ENCODE measurements at places on chromosomes 7 and 10.
A peak's percentile ranks its signal among the peaks of the same experiment; 100 is the strongest.

- no peak for DNase-seq
Observed at GRCh38 chr10:132169031-132169765, 17.6 kb upstream of the DPYSL4 start.

DNA sequence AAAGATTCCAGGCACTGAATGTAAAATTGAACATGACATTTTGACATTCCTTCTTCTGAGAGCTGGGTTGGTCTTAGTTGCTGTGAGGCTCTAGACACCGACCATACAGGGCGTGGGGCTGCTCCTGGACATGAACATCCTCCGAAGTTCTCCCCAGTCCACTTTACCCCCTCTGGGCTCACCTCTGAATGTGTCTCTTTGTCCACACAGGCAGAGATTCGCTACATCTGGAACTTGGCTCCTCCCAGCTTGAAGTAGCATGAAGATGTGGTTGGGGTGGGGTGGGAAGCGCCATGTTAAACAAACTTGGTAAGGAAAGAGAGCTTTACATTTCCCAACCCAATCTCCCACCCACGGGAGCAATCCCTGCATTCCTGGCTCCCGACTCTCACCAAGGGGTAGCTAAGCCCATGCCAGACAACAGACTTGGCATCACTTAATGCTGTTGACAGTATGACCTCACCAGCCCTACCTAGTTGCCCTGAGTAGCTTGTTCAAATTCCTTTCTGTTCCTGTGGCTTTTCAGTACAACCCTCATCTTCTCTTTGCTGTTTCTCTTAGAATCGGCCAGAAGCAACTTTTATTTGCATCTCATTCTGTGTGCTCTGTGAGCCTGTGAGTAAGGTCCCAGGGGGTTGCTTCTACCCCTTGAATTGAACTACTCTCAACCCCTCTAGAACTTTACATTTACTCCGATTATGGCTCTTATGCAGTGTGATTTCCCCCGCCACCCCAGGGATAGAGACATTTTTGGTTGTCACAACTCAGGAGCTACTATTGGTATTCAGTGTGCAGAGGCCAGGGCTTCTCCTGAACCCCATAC, 211.4 kb downstream of the SEC23IP start:
- DNase-seq = no peak

DNA sequence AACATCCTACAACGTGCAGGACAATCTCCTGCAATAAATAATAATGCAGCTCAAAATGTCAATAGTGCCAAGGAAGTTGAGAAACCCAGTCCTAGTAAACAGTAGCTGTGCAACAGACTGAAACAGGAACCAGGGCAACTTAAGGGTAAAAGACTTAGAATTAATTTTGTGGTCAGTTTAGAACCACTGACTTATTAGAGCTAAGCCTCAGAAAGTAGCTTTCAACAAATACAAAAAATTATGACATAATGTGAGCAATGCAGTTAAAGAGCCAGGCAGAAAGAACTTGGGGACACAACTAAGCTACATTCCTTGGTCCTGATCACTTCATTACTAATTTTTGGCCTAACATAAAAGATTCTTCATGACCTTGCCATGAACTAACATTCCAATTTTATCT, 195.4 kb downstream of the MACC1 start:
- DNase-seq = no peak

DNA sequence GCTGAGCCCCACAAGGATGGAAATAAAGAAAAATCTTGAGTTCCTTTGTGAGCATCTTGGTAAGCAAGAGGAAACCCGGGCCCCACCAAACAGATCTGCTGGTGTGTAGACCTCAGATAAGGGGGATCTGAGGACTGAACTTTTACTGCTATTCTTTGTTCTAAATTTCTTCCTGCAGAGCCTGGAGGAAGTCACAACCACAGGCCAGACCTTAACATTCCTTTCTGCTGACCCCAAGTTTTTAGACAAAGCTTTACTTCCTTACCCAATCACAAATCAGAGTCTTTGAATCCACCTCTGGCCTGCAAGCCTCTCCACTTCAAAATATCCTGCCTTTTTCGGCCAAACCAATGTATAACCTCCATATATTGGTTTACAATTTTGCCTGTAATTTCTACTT, 352.6 kb upstream of the AUTS2 start:
- no peak for DNase-seq

GRCh38 chr10:70898687-70899086, 10.3 kb upstream of the PCBD1 start:
- DNase-seq = no peak

DNA sequence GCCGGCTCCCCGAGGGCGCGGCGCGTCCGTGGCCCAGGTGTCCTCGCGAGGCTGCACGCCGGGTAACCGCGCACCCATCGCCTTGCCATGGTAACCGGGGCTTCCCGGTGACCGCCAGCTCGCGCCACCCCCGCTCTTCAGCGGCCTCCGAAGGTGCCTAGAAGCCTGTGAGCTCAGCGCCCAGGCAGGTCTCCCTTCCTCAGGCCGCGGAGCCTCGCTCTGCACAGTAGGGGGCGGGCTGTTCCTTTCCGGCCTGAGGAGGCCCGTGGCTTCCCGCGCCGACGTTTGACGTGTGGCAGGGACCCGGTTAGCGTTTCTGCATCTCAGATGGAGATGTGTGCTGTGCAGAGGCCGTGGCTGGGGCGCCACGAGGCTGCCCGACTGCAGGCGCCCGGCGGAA, 117.1 kb downstream of the DYNC2I1 start:
- DNase-seq = peak; percentile 69

- no peak for DNase-seq
Observed at GRCh38 chr10:132362151-132362611, 30.2 kb downstream of the LRRC27 start.

DNA sequence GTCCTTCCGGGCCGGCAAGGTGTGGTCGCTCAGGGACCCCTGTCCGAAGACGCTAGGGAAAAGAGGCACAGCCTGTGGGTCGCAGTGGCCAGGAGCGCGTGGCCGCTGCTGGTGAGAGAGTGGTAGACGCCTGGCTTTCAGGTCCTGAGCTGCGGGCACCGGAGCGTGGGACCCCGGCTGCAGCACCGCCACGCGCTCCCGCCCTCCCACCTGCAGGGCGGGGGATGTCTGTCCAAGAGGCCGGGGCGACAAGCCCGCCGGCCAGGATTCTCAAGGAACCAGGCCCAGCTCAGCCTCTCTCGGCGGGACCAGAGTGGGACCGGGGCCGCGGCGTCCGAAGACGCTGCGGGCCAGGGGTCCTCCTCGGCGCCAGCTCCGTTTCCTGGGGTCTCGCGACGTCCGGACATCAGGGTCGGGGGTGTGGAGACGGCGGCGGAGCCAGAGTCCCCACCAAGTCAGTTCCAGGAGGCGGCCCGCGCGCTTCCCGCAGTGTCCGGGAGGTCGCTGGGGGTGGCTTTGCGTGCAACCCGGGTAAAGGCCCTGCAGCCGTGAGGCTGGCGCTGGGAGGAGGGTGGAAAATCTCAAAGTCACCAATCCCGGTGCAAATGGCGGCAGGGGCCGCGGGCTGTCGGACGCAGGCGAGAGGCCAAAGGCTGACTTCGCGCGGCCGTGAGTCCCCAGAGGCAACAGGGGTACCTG, 5.5 kb downstream of the ZNF503 start:
- DNase-seq = no peak

DNA sequence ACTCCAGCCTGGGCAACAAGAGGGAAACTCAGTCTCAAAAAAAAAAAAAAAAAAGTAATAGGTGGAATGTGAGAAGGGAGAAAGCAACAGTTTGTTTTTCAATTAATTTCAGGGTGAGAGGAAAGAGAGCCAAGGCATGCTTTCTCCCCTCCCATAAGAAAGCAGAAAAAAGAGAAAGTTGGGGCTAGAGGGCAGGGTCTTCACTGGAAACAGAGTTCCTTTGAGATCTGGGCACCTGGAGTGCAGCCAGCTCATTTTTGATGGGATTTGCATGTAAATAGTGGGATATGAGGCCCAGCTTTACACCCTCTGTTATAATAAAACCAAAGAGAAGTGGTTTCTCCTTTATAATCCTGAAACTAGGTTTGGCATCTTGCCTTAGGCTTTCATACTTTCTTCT, 13.8 kb upstream of the STOX1 start:
- DNase-seq = no peak

DNA sequence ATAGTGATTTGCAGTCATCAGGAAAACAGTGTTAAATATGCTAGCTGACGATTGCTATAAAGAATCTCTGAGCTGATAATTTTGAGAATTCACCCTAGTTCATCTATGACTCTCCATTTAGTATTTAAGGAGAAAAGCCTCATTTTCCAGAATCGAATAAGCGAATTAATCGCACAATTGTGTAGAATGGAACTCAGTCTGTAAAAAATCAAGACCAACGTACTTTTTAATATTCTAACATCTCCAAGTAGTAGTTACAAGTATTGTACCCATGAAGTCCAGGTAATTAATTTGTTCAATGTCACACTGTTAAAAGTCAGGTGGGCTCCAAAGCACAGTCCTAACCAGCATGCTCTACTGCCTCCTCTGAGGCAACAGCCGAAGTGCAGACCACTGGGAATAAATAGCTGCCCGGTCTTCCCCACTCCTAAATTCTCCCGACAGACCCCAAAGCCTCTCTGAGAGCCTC, 380 bp upstream of the AGBL3 start:
- no peak for DNase-seq

DNA sequence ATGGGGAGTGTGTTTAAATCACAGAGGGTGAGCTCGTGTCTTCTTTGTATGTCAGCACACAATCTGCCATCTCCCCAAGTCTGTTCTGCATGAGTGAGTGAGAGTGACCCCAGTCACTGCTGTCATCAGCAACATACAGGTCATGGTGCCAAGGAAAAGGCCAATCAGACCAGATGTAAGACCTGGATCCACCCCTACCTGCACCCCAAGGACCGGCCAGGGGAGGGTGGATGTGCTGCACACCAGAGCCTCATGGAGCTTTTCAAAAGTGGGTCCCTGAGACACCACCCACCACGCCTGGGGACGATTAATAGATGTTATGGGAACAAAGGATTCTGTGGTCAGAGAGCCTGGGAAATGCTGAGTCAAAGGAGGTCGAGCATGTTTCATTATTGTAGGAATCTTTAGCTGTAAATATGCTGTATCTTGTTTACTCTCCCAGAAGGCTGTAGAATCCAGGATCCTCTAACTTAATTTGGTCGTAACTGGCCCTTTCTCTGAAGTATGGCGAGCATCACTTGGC, 420.5 kb downstream of the RPS24 start:
- DNase-seq = no peak

DNA sequence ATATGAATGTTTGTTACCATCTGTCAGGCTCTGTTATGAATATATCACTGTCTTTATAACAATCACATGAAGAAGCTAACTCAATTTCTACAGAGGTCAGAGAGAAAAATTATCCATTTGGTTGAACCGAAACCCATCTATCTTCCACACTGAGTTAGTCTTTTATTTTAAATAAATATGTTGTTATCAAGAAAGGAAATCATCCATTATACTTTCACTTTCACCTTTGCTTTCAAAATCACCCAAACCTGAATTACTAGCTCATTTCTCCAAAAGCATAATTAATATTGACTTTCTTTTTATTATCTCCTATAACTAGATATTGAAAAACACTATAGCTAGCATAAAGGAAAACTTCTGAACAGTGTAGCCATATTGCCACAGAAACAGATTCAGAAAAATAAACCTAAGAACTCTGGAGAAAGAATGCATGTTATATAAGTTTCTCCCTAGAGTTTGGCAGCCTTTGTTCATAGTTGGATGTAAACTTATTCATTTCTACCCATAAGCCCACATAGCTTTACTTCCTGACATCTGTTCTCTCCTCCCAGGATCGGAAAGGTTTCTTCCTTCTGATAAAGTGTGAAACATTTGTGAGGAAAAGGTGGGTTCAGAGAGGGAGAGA, 66.0 kb downstream of the NPSR1 start:
- DNase-seq = no peak

GRCh38 chr7:134505856-134506255, 21.5 kb upstream of the AKR1B10 start:
- DNase-seq = no peak

- DNase-seq = no peak
Observed at GRCh38 chr10:51606825-51607462, 92.5 kb downstream of the CSTF2T start.

DNA sequence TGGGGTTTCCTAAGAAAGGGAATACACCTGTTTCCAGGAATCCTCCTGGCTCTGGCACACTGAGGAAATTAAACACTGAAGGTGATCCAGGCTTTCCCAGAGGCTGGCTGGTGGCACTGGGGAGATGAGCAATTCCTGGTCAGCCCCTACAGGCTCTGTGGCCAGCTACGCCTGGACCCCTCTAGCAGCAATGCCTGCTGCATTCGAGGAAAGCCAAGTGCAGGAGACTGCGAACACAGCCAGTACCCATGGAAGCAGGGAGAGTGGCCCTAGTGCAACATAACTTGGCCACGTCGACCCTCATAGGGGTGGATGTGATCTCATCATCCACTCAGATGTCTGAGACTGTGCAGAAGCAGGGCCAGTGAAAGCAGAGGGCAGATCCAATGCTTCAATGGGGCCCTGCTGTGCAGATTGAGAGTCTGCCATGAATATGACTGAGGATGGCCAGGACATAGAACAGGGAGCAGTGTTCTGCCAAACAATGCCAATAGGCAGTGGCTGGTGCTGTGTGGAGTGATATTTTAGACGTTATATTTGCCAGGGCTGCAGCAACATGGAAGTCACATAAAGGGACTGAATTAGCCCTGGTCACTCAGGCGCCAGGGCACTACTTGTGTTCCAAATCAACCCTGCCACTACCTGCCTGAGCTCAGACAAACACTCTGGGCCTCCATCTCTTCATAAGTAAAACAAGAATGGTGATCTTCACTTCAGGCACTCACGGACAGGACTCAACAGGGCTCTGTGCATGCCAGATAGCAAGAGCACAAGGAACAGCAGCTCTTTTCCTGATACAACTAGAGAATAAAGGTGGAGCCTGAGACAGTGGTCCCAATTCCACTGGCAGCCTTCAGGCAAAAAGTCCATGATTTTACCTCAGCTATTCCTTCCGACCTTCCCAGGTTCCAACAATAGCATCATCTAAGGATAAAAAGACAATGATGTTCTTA, 2.4 kb downstream of the ZNF488 start:
- DNase-seq = no peak

GRCh38 chr10:46294641-46295220, 7.9 kb downstream of the ANTXRL start:
- no peak for DNase-seq

GRCh38 chr7:90111-91063, 102.0 kb upstream of the FAM20C start:
- no peak for DNase-seq

- DNase-seq = no peak
Observed at GRCh38 chr7:3094701-3095445, 51.2 kb upstream of the CARD11 start.

DNA sequence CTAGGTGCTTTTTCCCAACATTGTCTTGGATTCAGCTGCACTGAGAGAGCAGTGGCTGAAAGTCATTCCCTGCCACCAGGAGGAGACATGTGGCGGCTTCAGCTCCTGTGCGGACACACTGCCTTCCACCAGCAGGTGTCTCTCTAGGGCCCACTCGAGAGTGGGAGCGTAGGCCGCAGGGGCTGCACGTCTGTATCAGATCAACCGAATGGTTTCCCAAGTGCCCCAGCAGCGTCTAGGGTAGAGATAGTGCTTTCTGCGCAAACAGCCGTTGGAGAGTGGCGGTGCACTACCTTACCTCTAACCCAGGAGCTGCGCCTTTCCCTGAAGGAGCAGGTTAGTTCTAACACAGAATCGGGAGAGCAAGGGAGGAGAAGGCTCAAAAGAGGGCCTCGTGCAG, 31.7 kb downstream of the PAPOLB start:
- DNase-seq = peak; percentile 84
